Activated CD8-positive, alpha-beta memory T cell treated with anti-CD3 and anti-CD28 coated beads for 4 hours (primary cell): ENCODE measurements at places on chromosomes 1 and 21.

GRCh38 chr1:230399321-230400006 is 26.7 kb downstream of the PGBD5 start:
- DNase-seq: no peak

- no peak for DNase-seq
Measured at GRCh38 chr1:62396871-62397270, 40.0 kb upstream of the USP1 start.

GRCh38 chr21:45418301-45419071 is 13.5 kb downstream of the COL18A1 start:
- DNase-seq: no peak

DNA sequence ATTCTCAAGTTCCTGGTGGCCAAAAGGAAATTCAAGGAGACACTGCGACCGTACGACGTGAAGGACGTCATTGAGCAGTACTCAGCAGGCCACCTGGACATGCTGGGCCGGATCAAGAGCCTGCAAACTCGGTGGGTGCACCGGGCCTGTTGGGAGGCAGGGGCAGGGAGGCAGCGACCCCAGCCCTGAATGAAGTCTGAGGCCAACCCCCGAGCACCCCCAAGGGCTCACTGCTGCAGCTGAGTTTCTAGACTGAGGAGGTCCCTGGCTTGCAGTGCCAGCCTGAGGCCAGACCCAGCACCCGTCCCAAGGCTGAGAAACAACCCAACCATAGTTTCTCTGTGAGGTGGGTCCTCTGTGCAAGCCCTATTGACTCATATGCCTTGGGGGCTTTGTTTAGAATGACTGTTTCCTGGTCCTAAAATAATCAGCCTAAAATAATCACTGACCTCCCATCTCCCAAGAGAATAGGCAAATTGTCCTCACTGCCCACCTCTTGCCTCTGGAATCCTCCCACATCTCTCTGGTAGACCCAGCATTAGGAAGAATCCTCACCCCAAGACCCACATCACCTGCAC is 27.1 kb downstream of the CITED4 start:
- DNase-seq: no peak

DNA sequence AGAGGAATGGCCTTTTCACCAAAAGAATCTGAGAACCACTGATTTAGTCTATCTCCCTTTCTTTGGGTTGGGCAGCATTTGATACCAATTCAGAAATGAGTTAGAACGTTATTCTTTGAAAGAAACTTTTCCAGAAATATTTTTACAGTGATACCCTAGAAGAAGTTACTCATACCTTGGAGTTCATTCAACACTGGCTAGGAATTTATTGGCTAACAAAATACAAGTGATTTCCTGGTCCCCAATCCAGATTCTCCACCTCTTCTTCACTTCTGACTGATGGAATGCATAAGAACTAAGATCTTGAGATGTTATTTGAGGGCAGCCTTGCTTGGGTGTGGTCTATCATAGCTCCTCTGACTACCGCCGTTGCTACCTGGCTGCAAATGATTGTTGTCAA is 9.4 kb downstream of the C1orf162 start:
- DNase-seq: no peak

DNA sequence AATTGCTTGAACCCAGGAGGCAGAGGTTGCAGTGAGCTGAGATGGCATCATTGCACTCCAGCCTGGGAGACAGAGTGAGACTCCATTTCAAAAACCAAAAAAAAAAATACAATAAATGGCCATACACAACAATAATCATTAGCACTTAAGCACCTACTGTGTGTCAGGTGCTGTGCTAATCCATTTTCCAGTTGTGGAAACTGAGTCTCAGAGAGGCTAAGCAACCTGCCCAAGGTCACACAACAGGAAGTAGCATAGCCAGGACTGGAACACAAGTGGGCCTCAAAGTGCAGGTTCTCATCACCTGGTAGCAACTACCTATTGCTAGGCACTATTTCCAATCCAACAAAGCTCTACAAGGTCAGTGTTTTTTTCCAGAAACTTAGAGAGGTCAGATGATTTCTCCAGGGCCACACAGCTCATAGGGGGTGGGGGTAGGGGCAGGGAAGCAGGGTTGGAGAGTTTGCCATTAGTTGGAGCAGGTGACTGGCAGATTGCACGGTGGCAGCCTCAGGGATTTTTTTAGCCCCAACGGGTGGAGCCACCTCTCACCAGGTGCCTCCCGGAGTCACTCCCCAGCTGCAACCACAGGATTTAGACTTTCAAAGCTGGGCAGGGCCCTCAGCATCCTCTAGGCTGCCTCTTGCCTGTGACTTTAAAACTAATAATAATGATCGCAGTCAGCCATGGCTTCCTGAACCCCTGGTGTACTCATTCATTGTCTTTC is 52.5 kb upstream of the ID3 start:
- DNase-seq: no peak
